ENCODE measurements at places on chromosomes 2 and 18. TPM values are rescaled to one million over a fixed set of nuclear protein-coding genes. Genes with fewer than 3 reads are reported as not detected.

Gene MYL12A
- total RNA-seq = 348 TPM

Gene TLX2
- total RNA-seq = 0.14 TPM

Gene PCARE
- not detected for total RNA-seq

Gene ASXL3
- not detected for total RNA-seq

Gene SPHKAP
- not detected for total RNA-seq

Gene PARD6G
- 3.0 TPM for total RNA-seq

Gene RPL37A
- total RNA-seq = 5,193 TPM

Gene RNPEPL1
- 47.6 TPM for total RNA-seq

Data from A549 treated with CpdA at 1 μM for 4 hours (cell line).